Fibroblast of lung (primary cell): ENCODE measurements at places on chromosomes 2 and 18. TPM values are rescaled to one million over a fixed set of nuclear protein-coding genes. Genes with fewer than 3 reads are reported as not detected.

- DNase-seq = no peak
These were observed 17.2 kb downstream of the MYO1B start for GRCh38 chr2:191262436-191262835.

DNA sequence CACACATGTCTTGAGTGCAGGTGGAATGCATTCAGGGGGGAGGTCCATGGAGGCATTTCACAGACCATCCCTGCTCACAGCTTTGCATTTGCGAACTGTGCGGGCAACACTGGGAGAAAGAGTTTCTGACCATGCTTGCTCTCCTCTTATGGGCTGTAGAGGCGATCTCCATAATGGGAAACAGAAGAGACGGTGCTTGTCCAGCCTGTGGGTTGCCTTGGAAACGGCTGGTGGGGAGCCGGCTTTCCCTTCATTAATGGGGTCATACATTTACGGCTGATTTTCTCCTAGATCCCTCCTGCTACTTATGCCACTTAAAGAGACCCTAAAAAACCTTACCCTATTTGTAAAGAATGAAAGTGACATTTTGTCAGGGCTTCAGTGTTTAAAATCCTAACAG, 147.4 kb downstream of the SOX11 start:
- DNase-seq = no peak

DNA sequence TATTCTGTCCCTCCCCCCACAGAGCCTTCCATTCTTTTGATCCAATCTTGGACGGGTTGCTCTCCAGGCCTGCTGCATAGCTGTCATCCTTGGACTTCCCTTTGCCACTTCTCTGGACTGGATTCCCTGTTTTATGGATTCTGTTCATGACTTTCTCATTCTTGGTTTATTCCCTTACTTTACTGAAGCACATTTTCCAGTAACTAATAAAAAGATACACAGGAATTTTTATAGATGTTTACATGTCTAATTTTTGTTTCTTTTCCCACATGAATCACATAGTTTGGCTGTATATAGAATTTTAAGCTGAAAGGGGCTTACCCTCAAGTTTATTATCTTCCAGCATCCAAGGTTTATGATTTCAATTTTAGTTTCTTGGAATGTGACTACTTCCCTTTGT, 37.9 kb downstream of the GDF7 start:
- no peak for DNase-seq

The CENPA gene
- 1.8 and 9.7 TPM in 2 replicates for total RNA-seq

The DNAJC5G gene
- not detected in 2 replicates for total RNA-seq

DNA sequence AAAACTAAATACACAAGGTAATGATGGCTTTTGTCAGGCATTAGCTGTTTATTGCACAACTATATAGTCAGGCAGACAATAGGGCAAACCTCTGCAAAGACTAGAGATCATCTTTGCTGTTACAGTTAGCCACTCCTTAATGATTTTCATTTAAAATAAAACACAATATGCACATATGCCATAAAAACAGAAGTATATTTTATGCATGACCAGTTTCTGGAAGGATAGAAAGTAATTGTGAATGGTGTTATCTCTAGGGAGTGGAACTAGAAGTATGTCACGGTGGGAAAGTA, 102.0 kb downstream of the CHN1 start:
- no peak for DNase-seq

The NOTO gene
- not detected in 2 replicates for total RNA-seq

DNA sequence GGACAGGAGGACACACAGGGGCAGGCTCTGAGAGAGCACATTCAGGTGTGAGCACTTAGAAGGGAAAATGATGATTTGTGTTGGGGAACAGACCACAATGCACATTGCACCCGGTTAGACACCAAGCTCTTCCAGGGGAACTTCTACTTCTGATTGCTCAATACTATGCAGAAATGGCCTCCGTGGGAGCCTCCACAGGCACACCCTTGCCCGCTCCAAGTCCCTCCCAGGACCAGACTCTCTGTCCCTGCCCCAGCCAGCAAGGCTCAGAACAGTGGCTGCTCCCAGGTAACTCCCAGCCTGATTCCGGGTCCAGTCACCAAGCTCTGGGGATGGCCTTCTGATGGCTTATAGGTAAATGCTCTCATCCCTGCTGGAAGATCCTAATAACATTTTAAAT, 56.2 kb downstream of the BCL2L11 start:
- no peak for DNase-seq

- DNase-seq = no peak
These were observed 279.5 kb upstream of the RAB6C start for GRCh38 chr2:129699781-129700573.

DNA sequence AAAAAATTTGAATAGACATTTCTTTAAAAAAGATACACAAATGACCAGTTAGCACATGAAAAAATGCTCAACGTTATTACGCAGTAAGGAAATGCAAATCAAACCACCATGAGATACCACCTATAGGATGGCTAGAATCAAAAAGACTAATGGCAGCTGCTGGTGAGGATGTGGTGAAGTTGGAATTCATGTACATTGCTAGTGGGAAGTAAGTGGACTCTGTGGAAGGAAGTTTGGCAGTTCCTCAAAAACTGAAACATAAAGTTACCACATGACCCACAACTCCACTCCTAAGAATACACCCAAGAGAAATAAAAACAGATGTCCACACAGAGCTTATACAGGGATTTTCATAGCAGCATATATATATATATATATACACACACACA, 51.2 kb downstream of the MBP start:
- DNase-seq = peak; percentile 93

The HTRA2 gene
- 45.7 and 47.8 TPM in 2 replicates for total RNA-seq

The GPR35 gene
- 1.0 and 1.2 TPM in 2 replicates for total RNA-seq

The MAP3K19 gene
- total RNA-seq = not detected in 2 replicates

DNA sequence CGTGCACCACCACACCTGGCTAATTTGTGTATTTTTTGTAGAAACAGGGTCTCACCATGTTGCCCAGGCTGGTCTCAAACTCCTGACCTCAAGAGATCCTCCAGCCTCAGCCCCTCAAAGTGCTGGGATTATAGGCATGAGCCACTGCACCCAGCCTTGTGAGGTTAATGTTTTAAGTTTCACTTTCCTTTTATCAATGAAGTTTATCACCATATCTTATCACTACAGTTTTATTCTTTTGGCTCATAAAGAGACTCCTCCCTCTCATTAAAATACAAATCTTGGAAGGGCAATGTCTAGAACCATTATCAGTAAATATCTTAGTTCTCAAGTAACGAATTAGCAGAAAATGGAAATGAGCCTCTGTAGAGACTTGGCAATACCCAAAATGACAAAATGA, 173.8 kb downstream of the BCL11A start:
- DNase-seq = no peak

The FLACC1 gene
- 1.0 and 1.3 TPM in 2 replicates for total RNA-seq

GRCh38 chr18:73101977-73102376, 234.2 kb upstream of the NETO1 start:
- DNase-seq = peak; percentile 25

- DNase-seq = peak; percentile 56
These were observed 136.1 kb downstream of the SH3BP4 start for GRCh38 chr2:235087832-235088495.

GRCh38 chr2:132477962-132478361, 61.4 kb downstream of the GPR39 start:
- DNase-seq = no peak

- DNase-seq = no peak
These were observed 137.9 kb downstream of the GPD2 start for GRCh38 chr2:156574112-156574511.

The DSC2 gene
- total RNA-seq = under 0.01 TPM in 2 replicates

The LAMA1 gene
- total RNA-seq = 5.8 and 24.9 TPM in 2 replicates

DNA sequence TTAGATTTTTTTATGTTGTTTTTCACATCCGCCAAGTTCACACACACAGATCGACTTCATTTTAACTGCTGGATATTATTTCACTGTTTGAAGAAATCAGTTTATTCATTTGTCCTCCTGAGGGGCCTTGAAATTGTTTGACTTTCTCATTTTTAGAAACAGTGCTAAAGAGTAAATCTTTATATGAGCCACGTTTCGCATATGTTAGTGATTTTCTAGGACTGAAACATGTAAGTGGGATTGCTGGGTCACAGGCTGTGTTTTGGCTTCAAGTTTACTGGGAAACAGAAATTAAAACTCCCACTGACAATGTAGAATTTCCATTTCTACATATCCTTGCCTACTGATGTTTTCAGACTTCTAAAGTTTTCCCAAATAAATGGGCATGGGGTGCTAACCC, 363.8 kb downstream of the NCKAP5 start:
- no peak for DNase-seq

DNA sequence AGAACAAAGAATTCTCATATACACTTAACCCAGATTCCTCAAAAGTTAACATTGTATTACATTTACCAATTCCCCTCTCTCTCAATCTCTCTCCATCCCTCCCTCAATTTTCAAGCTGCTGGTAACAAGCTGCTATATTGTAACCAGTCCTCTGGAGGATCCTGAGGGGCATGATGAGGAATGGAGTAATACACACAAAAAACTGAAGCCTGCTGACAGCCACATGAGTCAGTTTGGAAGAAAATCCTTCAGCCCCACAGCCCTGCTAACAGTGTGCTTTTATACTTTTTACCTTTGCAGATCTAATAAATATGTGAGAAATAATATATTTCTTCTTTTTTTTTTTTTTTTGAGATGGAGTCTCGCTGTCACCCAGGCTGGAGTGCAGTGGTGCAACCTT, 165.7 kb upstream of the RAB12 start:
- no peak for DNase-seq

GRCh38 chr2:129803032-129803431, 176.4 kb upstream of the RAB6C start:
- DNase-seq = peak; percentile 12

- DNase-seq = no peak
These were observed 2.8 kb downstream of the DUSP2 start for GRCh38 chr2:96142217-96143113.

The SLC11A1 gene
- total RNA-seq = 0.17 and 0.26 TPM in 2 replicates

DNA sequence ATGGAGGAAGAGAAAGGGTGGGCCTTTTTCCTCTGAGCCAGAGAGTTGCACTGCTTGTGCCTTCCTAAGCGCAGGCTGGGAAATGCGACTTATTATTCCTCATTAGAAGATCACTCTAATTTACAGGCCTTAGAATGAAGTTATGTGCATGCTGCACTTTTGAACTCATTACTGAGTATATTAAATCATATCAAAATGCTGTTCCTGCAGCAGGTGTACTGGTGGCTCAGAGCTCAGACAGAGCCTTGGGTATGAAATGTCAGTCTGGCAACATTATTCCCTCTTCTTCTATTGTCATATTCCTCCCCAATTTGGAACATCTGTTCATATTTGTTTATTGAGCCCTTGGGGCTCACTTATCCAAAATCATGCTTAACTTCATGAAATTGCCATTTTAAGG, 85.5 kb downstream of the ADCYAP1 start:
- DNase-seq = no peak

- peak; percentile 97 for DNase-seq
These were observed 254.8 kb downstream of the CDH2 start for GRCh38 chr18:27921904-27922751.

- DNase-seq = no peak
These were observed 132.9 kb upstream of the HDAC4 start for GRCh38 chr2:239533569-239534316.

- DNase-seq = no peak
These were observed 434 bp upstream of the DUSP19 start for GRCh38 chr2:183078163-183078463.

The MEP1B gene
- total RNA-seq = under 0.01 TPM in 2 replicates

DNA sequence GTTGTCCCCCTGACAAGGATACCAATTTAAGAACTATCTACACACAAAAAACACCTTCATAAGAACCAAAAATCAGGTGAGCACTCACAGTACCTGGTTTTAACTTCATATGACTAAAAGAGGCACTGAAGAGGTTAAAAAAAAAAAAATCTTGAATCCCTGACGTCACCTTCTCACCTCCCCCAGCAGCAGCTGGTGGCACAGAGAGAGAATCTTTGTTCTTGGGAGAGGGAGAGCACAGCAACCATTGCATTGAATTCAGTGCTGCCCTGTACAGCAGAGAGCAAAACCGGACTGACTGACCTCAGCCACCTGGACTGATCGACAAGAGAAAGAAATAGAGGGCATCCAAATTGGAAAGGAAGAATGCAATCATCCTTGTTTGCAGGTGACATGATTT, 566.0 kb downstream of the TMX3 start:
- no peak for DNase-seq
